Glutamatergic neuron (in vitro differentiated cells): ENCODE measurements at places on chromosomes 7 and 10. TPM values are rescaled to one million over a fixed set of nuclear protein-coding genes. Genes with fewer than 3 reads are reported as not detected.
A peak's percentile ranks its signal among the peaks of the same experiment; 100 is the strongest.

DNA sequence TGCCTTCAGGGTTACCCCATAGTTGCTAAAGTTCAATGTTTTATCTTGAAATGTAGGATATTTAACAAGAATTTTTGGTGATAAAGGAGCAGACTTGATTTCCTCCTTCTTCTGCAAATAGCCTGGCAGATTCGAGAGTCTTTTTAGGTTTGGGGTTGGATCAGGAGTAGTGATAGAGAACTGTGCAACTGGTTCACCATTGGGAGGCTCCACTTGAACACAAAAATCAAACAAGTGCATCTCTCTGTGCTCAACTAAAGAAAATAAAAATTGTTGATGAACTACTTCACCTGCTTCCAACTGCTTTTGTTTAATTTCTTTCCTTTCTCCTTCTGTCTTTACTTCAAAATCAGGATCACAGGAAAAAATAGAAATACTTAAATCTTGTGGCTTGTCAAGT is 58.5 kb downstream of the MACC1 start:
- no peak overlapping the region for H3K27ac ChIP-seq
- no peak overlapping the region for H3K4me3 ChIP-seq
- no peak for DNase-seq

- H3K36me3 ChIP-seq, result peaks cover 19% of the 10 kb centered on the region
- peak; percentile 3 for DNase-seq
- H3K27me3 ChIP-seq, result peaks cover 7% of the 10 kb centered on the region
- no peak overlapping the region for H3K4me3 ChIP-seq
Measured at GRCh38 chr10:1548146-1548545, 189.2 kb downstream of the ADARB2 start.

- H3K4me1 ChIP-seq, result no peaks in the 10 kb centered on the region
- DNase-seq, result no peak
- no peak overlapping the region for H3K4me3 ChIP-seq
- no peaks in the 10 kb centered on the region for H3K36me3 ChIP-seq
- no peaks in the 10 kb centered on the region for H3K27me3 ChIP-seq
- no peak overlapping the region for H3K27ac ChIP-seq
Measured at GRCh38 chr7:141999058-141999623, 3.5 kb downstream of the MGAM start.

DNA sequence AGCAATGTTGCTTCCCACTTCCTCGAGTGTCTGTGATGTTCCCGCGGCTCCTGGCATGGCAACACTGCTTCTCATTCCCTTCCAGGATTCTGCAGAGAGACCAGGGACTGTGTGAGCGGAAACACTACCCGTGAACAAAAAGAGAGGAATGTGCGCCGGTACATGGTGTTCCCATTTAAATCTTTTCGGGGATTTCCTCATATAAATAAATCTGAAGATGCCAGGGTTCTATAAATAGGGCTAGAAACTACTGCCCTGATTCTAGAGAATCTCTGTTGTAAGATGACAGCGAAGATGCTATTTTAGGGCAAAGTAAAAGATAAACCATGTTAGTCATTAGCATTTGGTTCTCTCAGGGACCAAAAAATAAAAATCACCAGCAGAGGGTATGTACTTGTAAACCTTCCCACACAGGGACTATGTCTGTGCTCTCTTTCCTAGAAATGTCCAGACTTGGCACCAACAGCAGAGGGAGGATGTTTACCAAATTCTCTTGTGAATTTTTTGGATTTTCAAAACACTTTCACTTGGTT is 92.2 kb upstream of the DDC start:
- H3K4me3 ChIP-seq, result no peak overlapping the region
- no peak for DNase-seq
- H3K36me3 ChIP-seq, result no peaks in the 10 kb centered on the region
- no peak overlapping the region for H3K27ac ChIP-seq
- H3K4me1 ChIP-seq, result peaks cover 7% of the 10 kb centered on the region

Gene ITPRID1
- not detected for total RNA-seq

GRCh38 chr10:132319853-132320653 is 11.9 kb upstream of the LRRC27 start:
- H3K4me1 ChIP-seq, result peaks cover 24% of the 10 kb centered on the region
- DNase-seq, result no peak
- H3K27me3 ChIP-seq, result peaks cover 4% of the 10 kb centered on the region
- H3K4me3 ChIP-seq, result peak overlapping the region; percentile 9

- no peaks in the 10 kb centered on the region for H3K36me3 ChIP-seq
- no peaks in the 10 kb centered on the region for H3K27me3 ChIP-seq
- no peaks in the 10 kb centered on the region for H3K4me1 ChIP-seq
- no peak overlapping the region for H3K4me3 ChIP-seq
Measured at GRCh38 chr7:79290841-79291497, 162.5 kb downstream of the MAGI2 start.

- H3K36me3 ChIP-seq, result peaks cover 4% of the 10 kb centered on the region
- H3K4me3 ChIP-seq, result no peak overlapping the region
- peaks cover 3% of the 10 kb centered on the region for H3K27me3 ChIP-seq
- peaks cover 16% of the 10 kb centered on the region for H3K4me1 ChIP-seq
Measured at GRCh38 chr10:113263056-113263455, 289.8 kb upstream of the HABP2 start.

- H3K4me1 ChIP-seq, result no peaks in the 10 kb centered on the region
- H3K4me3 ChIP-seq, result no peak overlapping the region
- no peaks in the 10 kb centered on the region for H3K27me3 ChIP-seq
- H3K36me3 ChIP-seq, result no peaks in the 10 kb centered on the region
- H3K27ac ChIP-seq, result no peak overlapping the region
Measured at GRCh38 chr10:61486738-61487396, 33.7 kb upstream of the TMEM26 start.

Gene STEAP2
- total RNA-seq, result 0.59 TPM

DNA sequence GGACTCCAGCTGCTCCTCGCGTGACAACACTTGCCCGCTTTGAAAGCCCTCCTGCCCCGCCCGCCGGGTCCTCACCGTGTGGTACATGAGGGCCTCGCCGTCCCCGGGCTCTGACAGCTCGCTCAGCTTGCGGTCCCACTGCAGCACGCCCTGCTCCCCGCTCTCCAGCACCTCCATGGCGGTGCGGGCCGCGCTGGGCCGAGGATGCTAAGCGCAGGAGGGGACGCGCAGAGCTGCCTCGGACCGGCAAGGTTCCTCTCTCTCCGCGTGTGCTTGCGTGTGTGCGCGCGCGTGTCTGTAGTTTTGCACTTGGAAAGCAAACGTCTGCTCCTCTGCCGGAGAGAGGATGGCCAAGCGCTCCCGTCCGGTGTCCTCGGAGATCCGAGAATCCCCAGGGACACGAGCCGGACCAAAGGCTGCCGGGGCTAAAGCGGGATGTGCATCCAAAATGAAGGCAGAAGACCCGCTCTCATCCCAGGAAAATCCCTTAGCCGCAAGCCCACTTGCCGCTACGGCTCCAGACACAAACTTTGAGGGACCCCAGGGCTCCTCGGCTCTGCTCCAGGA is at the start of gene CREB3L2:
TSS of gene CREB3L2 (minus strand) at position 558 of the 567 bp plus-strand sequence. CDS start at position 177, 381 bp downstream.
- peaks cover 4% of the 10 kb centered on the region for H3K27me3 ChIP-seq
- no peaks in the 10 kb centered on the region for H3K36me3 ChIP-seq
- peaks cover 22% of the 10 kb centered on the region for H3K4me1 ChIP-seq
- H3K4me3 ChIP-seq, result peak within 1 kb of the TSS; percentile 97
- peak; percentile 83 for DNase-seq

Gene EMX2
- 0.47 TPM for total RNA-seq

- DNase-seq, result no peak
- H3K27ac ChIP-seq, result no peak overlapping the region
- peaks cover 2% of the 10 kb centered on the region for H3K27me3 ChIP-seq
- H3K4me3 ChIP-seq, result no peak overlapping the region
Measured at GRCh38 chr7:152922318-152923081, 162.9 kb downstream of the ACTR3B start.

Gene RSPH10B2
- total RNA-seq, result 1.0 TPM

GRCh38 chr10:78957471-78958039 is 111.2 kb upstream of the ZMIZ1 start:
- no peak for DNase-seq
- no peak overlapping the region for H3K27ac ChIP-seq

DNA sequence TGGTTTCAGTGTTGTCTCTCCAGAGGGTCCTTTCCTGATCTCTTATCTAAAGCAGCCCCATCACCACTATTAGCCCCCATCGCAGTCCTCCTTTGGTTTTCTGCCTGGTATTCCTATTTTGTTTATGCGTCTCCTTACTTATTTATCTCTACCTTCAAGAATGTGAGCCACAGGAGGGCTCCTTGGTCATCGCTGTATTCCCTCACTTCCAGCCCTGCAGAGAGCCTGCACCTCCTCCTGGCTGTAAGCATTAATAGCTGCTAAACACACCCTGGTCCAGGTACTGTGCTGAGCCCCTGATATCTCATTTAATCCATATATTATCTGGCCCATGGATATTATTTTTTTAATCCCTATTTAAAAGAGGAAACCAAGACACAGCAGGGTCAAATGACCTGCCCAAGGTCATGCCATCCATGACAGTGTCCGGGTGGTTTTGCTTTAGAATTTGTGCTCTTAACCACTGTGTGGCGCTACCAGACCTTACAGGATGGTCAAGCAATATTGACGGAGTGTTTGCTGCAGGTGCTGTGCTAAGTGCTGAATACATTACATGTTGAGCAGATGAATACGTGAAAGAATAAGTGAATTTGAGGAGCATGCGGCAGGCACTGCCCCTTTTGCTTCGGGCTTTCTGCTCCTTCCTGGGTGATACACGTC is 227.2 kb downstream of the ADAM12 start:
- H3K4me3 ChIP-seq, result peak overlapping the region; percentile 64
- H3K27ac ChIP-seq, result peak overlapping the region; percentile 97
- peaks cover 20% of the 10 kb centered on the region for H3K27me3 ChIP-seq
- H3K36me3 ChIP-seq, result peaks cover 15% of the 10 kb centered on the region

- no peak for DNase-seq
- H3K27me3 ChIP-seq, result no peaks in the 10 kb centered on the region
- H3K4me3 ChIP-seq, result no peak overlapping the region
- no peak overlapping the region for H3K27ac ChIP-seq
- H3K36me3 ChIP-seq, result no peaks in the 10 kb centered on the region
- no peaks in the 10 kb centered on the region for H3K4me1 ChIP-seq
Measured at GRCh38 chr7:17233603-17234002, 64.8 kb upstream of the AHR start.

- peaks cover 25% of the 10 kb centered on the region for H3K27me3 ChIP-seq
Measured at GRCh38 chr10:79223091-79224048, 123.9 kb upstream of the PPIF start.

GRCh38 chr7:120190109-120190508 is 82.9 kb upstream of the KCND2 start:
- H3K4me3 ChIP-seq, result no peak overlapping the region
- H3K36me3 ChIP-seq, result no peaks in the 10 kb centered on the region
- H3K4me1 ChIP-seq, result no peaks in the 10 kb centered on the region
- no peaks in the 10 kb centered on the region for H3K27me3 ChIP-seq

GRCh38 chr7:4074407-4074806 is 607.7 kb upstream of the FOXK1 start:
- DNase-seq, result no peak
- H3K4me3 ChIP-seq, result no peak overlapping the region
- H3K27ac ChIP-seq, result peak overlapping the region; percentile 25
- no peaks in the 10 kb centered on the region for H3K4me1 ChIP-seq
- H3K27me3 ChIP-seq, result peaks cover 19% of the 10 kb centered on the region
- peaks cover 37% of the 10 kb centered on the region for H3K36me3 ChIP-seq

DNA sequence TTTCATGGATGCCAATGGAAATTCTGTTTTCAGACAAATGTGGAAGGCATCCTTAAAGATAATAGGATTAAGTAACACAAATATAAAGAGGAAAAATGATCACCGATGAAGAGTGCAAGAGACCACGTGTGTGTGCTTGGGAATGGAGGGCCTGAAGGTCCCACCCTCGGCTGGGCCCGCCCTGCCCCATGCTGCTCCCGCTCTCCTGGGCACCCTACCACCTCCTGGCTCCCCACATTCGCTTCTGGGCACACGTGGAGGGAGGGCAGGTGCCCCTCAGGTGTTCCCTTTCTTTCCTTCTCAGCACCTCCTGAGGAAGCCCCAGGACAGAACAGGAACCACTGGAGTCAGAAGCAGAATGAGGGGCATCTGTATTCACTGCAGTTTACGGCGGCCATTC is 367.6 kb downstream of the DNAJB6 start:
- H3K27me3 ChIP-seq, result peaks cover 1% of the 10 kb centered on the region
- peaks cover 2% of the 10 kb centered on the region for H3K4me1 ChIP-seq
- DNase-seq, result no peak
- no peak overlapping the region for H3K4me3 ChIP-seq
- H3K36me3 ChIP-seq, result no peaks in the 10 kb centered on the region

Gene APBB1IP
- not detected for total RNA-seq

- no peak overlapping the region for H3K4me3 ChIP-seq
- no peaks in the 10 kb centered on the region for H3K4me1 ChIP-seq
- no peak overlapping the region for H3K27ac ChIP-seq
- DNase-seq, result no peak
Measured at GRCh38 chr10:112497347-112497950, 50.4 kb downstream of the VTI1A start.

DNA sequence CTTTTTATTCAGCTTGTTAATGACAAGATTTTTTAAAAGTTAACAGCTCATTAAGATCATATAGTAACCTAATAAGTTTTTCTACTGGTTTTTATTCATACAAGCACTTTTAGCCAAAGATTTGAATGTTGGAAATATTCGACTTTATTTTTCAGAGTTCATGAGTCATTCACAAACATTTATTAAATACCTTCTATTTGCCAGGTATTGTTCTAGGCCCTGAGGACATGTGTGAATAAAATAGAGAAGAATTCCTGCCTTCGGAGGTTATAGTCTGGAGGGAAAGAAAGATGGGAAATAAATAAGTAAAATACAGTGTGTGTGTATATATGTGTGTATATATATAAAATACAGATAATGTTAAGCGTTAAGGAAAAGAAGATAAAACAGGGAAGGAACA is 31.5 kb downstream of the BTAF1 start:
- no peaks in the 10 kb centered on the region for H3K36me3 ChIP-seq
- H3K4me1 ChIP-seq, result no peaks in the 10 kb centered on the region
- no peaks in the 10 kb centered on the region for H3K27me3 ChIP-seq
- H3K27ac ChIP-seq, result no peak overlapping the region
- no peak overlapping the region for H3K4me3 ChIP-seq

- no peak for DNase-seq
- no peak overlapping the region for H3K4me3 ChIP-seq
- H3K27me3 ChIP-seq, result no peaks in the 10 kb centered on the region
- H3K36me3 ChIP-seq, result no peaks in the 10 kb centered on the region
Measured at GRCh38 chr7:13904689-13905088, 84.8 kb downstream of the ETV1 start.

- no peak for DNase-seq
- no peak overlapping the region for H3K27ac ChIP-seq
- H3K27me3 ChIP-seq, result peaks cover 23% of the 10 kb centered on the region
- H3K4me1 ChIP-seq, result peaks cover 3% of the 10 kb centered on the region
- H3K4me3 ChIP-seq, result no peak overlapping the region
Measured at GRCh38 chr7:117325836-117326235, 3.0 kb upstream of the WNT2 start.

DNA sequence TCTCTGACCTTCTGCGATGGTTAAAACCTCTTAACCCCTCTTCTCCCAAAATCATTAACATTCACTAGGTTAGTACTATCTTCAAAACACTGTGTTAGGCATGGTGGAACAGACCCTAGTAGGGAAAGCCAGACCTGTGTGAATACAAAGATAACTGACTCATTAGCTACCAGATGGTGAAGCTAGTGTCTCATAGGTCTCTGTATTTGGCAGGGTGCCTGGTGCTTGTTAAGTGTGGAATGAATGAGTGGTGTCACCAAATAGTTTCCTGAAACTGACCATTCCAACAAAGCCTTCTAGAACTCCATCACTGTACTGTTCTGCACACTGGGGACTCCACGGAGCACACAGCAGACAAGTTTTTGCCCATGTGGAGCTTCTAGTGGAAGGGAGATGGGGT is 27.7 kb upstream of the TM9SF3 start:
- no peak overlapping the region for H3K4me3 ChIP-seq
- H3K36me3 ChIP-seq, result no peaks in the 10 kb centered on the region
- no peak for DNase-seq
- peaks cover 15% of the 10 kb centered on the region for H3K4me1 ChIP-seq
- no peaks in the 10 kb centered on the region for H3K27me3 ChIP-seq

GRCh38 chr7:17289074-17289645 is 9.3 kb upstream of the AHR start:
- H3K27ac ChIP-seq, result no peak overlapping the region
- H3K36me3 ChIP-seq, result no peaks in the 10 kb centered on the region
- no peaks in the 10 kb centered on the region for H3K27me3 ChIP-seq
- H3K4me1 ChIP-seq, result no peaks in the 10 kb centered on the region

Gene RAPGEF5
- total RNA-seq, result 169 TPM
